ENCODE measurements at places on chromosomes 6 and 20.

DNA sequence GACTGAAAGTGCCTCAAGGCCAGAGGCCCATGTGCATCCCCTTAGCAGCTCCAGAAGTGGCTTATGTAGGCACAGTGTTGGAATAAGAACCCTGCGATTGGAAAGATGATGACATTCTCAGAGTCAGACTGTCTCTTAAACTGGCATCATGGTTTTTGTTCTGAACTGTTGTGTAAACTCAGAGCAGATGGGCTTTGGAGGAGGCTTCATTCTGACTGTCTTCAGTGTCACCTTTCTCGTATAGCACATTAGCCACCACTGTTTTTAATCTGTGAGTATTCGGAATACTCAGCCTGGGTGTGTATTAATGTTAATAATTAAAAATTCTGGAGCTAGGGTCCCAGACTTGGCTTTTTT lies 140.9 kb downstream of the JARID2 start:
- no peak for DNase-seq

- no peak for DNase-seq
These were observed 97.5 kb downstream of the ARMC2 start for GRCh38 chr6:108945681-108946159.

DNA sequence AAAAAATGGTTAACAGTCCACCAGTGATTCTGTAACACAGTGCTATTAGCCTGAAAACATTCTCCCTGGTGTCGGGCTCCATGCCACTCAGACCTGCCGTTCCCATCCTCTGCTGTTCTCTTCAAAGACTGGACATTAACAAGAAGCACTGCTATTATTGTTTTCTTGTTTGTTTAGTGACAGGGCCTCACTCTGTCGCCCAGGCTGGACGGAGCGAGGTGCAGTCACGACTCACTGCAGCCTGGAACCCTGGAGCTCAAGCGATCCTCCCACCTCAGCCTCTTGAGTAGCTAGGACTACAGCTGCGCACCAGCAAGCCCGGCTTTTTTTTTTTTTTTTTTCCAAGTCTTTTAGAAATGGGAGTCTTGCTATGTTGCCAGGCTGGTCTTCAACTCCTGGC lies 9.6 kb downstream of the RMND1 start:
- no peak for DNase-seq

DNA sequence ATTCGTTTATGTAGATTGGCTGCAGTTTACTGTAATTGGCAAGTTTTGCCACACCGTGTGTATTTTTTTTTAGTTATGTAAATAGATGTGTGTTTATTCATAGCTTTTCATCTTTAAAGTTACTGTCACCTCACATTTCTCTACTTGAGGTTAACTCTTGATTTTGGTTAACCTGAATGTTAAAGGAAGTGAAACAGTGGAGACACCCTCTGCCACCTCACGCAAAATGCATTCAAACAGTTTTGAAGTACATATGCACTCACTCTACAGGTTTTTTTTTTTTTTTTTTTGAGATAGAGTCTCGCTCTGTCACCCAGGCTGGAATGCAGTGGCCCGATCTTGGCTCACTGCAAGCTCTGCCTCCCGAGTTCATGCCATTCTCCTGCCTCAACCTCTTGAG lies 17.7 kb downstream of the OR2A4 start:
- no peak for DNase-seq

DNA sequence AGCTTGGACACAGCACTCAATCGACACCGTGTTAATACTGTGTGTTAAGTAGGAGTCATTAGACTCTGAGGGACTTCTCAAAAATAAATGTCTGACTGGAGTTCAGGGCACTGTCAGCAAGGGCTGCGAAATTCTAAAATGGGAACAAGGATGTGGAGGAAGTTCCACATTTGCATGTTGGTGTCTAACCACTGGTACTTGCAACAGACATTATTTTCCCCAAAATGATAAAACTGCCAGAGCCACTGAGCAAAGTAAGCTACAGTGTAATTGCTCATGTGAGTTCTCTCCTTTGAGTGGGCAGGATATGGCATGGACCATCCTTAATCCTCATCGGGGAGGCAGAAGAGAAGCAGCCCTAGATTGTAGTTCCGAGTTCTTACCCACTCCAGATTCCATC lies 215.9 kb downstream of the SLC24A3 start:
- DNase-seq: no peak

DNA sequence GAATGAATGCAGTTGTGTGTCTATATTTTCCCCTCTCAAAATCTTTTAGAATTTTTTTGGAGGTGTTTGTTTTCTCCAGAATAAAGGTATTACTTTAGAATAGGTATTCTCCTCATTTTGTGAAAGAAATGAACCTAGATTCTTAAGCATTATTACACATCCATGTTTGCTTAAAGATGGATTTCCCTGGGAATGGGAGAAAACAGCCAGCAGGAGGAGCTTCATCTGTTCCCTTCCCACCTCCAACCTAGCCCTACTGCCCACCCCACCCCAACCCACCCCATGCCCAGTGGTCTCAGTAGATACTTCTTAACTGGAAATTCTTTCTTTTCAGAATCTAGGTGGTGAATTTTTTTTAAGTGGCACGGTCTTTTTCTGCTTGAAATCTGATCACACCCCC lies 127.8 kb downstream of the CD109 start:
- DNase-seq: no peak

GRCh38 chr6:152150196-152150595 lies 342.7 kb downstream of the ESR1 start:
- no peak for DNase-seq

- DNase-seq: no peak
These were observed 104.3 kb downstream of the CDH26 start for GRCh38 chr20:60062431-60063047.

DNA sequence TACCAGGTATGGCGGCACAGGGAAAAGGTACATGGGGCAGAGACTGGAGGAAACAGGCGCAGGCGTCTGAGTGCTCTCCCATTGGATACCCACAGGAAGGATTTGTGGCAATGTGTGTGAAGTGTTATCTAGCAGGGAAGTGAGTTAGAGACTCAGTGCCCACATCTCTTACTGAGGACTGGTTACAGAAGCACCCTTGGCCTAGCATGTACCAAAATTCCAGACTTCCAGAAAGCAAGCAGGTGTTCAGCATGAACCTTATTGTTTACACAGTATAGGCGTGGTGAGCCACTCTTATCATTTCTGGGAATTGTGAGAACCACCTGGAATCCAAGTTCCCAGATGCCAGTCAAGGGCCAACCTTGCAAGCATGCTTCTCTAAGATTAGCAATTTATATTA lies 14.2 kb downstream of the MANBAL start:
- DNase-seq: no peak

GRCh38 chr6:33168639-33169038 lies 23.6 kb downstream of the COL11A2 start:
- DNase-seq: no peak

DNA sequence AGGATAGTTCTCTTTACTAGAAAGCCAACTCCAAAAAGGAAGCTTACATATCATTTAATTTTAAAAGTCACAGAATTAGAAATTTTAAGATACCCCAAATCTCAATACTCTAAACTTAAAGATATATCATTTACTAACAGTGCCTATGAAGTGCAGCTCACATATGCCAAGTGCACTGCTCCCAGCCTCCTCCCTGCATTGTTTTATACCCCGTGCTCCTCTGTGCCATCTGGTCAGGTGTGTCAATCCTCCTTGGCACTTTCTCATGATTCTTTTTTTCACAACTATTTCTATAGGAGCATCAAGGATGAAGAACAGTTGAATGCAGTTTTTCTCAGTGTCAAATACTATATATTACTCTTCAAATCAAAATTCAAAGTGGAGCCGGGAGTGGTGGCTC lies 8.8 kb downstream of the MAP7 start:
- DNase-seq: no peak

DNA sequence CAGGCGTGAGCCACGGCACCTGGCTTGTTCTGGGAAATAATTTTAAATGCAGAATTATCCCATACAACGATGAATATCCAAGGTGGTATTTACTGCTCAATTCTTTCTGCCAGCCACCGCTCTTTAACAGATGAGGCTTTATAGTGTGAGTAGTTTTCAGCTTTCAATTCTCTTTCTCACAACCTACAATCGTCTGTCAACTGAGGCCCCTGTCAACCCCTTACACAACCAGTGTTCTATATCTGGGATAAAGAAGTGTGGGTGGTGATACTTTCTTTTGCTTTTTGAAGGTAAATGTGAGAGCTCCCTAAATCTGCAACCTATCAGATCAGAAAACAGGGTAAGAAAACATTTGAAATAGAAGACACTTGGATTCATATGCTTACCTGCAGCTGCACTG lies 22.5 kb downstream of the STAU1 start:
- DNase-seq: no peak

- no peak for DNase-seq
These were observed 88.6 kb upstream of the E2F3 start for GRCh38 chr6:20313051-20313450.

- DNase-seq: no peak
These were observed 104.7 kb downstream of the ZFP64 start for GRCh38 chr20:52086878-52087277.

- DNase-seq: no peak
These were observed 46.3 kb downstream of the FAM209B start for GRCh38 chr20:56579301-56579710.

DNA sequence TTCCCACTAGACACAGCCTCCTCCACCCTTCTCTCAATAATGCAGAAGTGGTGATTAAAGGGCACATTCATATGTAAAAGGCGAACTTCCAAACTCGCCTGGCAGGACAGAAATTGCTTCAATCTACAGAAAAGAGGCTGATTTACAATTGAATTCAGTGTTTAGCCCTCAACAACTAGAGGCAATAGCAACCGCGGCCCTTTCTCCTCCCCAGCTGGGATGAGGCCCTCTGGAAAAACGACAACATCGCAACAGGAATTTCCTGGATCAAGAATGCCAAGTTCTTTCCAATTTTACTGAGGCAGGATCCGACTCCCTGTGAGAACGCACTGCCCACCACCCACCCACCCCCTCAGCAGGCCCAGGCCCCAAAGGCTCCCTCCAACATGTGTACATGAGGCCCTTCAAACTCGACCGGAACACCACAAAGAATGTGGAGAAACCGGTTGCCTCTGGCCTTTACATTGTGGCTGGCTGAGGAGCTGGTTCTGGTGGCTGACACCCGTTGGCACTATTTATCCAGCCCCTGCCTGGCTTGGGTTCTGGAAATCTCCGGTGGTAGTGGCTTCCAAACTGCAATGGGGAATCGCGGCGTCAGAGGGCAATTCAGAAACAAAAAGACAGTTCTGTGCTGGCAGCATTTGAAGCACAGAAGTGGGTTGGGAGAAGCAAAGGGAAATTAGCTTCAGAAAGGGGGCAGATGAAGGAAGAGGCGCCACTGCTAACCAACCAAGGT lies 36.8 kb downstream of the ZMYND8 start:
- no peak for DNase-seq

- DNase-seq: no peak
These were observed 3.3 kb downstream of the PLN start for GRCh38 chr6:118551063-118552053.

- no peak for DNase-seq
These were observed 150.9 kb upstream of the HMGN3 start for GRCh38 chr6:79385333-79385732.

GRCh38 chr6:79079561-79080041 lies 1.5 kb upstream of the PHIP start:
- DNase-seq: no peak

- DNase-seq: no peak
These were observed 90.0 kb upstream of the SAMD5 start for GRCh38 chr6:147418523-147418922.

DNA sequence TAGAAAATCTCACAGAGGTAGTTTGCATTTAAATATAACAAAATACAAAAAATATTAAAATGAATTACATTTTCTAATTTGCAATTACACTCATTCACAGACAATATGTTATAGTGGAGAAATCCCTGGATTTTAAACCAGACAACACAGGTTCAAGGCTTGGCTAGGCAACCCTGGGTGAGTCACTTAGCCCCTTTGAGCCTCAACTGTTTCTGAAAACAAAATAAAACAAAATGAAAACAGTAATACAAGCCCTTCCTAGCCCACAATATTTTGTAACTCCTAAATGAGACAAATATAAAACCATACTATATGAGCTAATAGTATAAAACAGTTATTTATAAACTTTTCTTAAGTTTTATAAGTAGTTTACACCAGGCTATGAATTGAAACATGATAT lies 41.0 kb downstream of the UQCC1 start:
- DNase-seq: no peak

DNA sequence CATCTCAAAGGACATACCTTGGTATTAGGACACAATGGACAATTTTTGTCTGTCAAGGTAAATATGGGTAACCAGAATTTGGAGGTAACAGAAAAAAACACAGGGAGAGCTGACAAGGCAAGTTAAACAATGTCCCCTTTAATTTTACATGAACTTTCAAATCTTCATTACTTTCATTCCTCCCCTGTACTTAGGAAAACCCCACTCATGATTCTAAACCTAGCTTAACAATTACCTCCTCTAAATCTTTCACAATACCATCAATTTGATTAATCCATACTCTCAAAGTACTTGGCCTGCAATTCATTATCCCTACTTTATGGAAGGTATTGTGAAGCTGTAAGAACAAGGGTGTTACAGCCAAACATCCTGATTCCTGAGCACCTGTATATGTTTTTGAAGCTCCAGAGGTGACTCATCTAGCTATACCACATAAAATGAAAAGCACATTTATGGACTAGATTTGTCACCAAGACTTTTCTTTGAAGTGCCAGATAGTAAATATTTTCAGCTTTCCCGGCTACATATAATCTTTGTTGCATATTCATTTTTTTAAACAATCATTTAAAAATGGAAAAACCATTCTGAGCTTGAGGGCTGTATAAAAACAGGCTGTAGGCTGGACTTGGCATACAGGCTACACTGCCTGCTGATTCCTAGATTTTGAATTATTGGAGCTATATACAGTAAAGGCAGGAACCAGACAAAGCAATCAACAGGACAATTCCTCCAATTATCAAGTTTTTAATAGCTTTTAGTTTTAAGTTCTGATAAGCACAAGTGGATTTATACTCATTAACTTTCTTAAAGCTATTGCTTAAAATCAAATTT lies 22.9 kb downstream of the DEK start:
- no peak for DNase-seq

- DNase-seq: no peak
These were observed 33.4 kb downstream of the LRRC1 start for GRCh38 chr6:53828215-53828614.

GRCh38 chr6:65938000-65938399 lies 231.0 kb upstream of the EYS start:
- no peak for DNase-seq

DNA sequence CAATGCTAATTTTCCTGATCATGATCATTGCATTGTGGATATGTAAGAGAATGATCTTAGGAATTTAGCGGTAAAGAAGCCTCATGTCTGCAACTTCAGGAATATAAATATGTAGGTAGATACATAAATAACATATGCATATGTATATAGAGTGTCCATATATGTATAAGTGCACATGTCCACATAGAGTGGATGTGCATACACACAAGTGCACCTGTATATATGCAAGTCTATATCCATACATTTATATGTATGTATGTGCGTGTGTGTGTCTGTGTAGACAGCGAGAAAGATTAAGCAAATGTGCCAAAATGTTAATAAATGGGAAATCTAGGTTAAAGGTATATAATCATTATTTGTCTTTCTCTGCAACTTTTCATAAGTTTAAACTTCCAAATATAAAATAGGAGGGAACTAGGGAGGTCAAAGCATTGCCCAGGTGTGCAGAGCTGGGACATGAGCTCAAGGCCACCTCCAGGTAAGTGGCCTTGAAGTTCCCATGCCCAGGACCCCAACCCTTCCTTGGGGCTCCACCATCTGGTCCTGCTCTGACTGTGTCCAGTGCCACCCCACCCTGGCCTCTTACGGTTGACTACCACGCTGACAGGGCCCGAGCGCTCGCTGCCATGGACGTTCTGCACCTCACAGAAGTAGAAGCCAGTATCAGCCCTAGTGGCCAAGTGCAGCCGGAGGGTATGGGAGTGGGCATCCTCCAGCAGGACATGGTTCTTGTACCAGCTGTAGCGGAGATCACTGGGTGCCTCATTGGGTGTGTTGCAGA lies 9.6 kb downstream of the SIGLEC1 start:
- DNase-seq: no peak
